Stimulated activated naive CD8-positive, alpha-beta T cell treated with anti-CD3 and anti-CD28 coated beads, Interleukin-15, amount 100 ng/mL, for 72 hours (primary cell): ENCODE measurements at places on chromosomes 11 and 22.

- no peak for DNase-seq
Observed at GRCh38 chr11:28833169-28833568, 725.0 kb downstream of the METTL15 start.

- DNase-seq, result no peak
Observed at GRCh38 chr11:12922418-12922817, 86.7 kb upstream of the RASSF10 start.

DNA sequence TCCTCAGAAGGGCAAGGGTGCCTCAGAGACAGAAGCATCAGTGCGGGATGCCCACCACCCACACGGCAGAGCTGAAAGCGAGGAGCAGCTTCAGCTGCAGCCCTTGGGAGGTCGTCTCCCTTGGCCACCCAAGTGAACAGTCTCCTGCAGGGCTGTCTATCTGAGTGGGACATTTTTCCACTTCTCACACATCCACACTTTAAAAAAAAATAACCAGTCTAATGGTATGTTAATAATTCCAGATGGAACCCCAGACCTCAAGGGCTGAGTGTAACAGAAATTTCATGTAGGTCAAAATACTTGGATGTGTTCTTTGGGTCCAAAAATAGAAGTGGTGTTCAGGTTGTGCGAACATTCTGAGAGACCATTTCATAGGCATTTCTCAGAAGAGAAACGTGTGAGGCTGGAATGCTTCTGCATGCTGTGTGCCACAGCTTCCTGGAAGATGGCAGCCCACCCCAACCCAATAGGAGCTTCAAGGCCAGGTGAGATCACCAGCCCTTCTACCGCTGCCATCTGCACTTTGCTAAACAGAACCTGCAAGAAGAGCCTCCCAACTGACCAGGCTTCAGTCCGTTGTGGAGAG is 623.2 kb downstream of the OPCML start:
- no peak for DNase-seq

DNA sequence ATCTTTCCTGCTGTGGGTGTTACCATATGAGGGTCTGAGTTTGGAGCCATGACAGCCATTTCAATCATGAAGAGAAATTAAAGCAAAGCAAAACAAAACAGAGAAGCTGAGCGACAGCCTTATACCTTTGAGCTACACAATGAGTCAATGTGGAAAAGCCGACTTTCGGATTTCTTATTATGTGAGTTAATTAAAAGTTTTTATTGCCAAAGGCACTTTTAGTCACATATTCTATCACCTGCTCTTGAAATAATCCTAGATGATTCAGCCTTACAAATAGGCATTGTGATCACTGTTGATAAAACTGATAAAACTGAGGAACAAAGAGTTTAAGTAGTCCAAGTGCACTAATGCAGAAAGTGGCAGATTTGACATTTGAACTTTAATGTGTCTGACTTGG is 381.9 kb upstream of the TENM4 start:
- no peak for DNase-seq

DNA sequence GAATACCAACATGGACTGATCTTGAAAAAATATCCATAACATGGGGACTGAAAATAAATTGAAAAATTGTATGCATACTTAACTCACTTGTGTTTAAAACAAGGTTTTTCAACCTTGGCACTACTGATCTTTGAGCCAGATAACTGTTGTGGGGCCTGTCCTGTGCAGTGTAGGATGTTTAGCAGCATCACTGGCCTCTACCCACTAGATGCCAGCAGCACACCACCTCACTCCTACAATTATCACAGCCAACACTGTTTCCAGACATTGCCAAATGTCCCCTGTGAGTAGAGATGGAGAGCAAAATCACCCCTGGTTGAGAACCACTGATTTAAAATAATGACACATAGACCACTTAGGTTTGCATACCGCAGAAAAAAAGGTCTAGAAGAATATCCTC is 45.0 kb upstream of the SLC1A2 start:
- no peak for DNase-seq

DNA sequence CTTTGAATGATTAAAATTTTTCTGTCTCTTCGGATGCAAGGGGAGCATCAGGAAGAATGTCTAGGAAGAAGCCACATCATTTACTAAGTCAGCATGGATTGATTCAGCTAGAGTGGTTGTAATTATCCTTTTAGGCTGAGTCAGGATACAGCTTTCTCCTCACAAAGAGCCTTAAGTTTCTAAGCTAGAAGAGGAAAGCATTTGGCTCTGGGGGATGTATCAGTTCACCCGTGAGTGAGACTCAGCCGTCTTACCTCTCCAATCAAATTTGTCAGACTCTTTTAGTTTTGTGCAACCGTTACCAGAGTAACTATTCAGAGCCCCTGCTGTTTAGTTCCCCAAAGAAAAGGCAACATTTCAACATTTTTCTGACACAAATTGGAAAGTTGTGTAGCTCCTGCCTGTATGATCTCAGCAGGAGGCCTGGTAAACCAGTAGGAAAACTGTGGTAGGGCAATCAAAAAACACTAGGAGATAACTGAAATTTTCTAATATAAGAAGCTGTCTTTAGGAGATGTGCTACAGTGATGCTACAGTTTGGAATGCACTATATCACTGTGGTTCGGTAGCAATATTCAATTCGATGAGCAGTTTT is 432.4 kb upstream of the LUZP2 start:
- no peak for DNase-seq

DNA sequence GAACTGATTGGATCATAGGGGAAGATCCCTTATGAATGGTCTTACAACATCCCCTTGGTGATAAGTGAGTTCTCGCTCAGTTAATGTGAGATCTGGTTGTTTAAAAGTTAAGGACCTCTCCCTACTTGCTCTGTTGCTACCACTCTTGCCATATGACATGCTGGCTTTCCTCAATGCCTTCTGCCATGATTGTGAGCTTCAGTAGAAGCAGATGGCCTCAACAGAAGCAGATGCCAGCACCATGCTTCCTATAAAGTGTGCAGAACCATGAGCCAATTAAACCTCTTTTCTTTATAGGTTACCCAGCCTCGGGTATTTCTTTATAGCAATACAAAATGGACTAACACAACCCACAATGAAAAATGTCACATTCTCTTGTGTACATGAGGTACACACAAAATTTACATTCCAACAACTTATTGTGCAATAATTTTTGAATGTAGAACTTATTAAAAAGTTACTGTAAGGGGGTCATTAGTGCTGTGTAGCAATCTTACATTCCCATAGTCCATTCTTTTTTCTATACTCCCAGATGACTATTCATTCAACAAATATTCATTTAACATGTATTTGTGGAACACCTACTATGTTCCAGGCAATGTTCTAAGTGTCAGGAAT is 10.3 kb downstream of the CYP2R1 start:
- DNase-seq, result no peak

GRCh38 chr11:36146437-36146836 is 142.8 kb downstream of the COMMD9 start:
- no peak for DNase-seq

DNA sequence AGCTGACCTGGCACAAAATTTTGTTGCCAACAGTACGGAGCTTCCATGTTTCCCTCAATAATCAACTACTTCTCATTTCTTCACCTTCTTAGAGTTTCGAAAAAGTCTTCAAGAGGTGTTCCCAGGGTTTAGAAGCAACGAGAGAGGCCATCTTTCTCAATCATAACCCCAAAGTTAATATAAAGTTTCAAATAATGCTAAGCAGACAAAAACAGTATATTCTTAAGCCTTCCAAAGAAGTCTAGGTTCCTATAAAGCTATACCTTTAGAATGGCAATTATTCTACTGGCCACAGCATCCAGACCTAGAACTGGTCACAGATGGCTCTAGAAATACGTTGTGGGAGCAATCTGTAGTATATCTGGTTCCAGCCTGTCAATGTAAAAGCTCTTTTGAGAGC is 16.9 kb downstream of the DDX6 start:
- no peak for DNase-seq

DNA sequence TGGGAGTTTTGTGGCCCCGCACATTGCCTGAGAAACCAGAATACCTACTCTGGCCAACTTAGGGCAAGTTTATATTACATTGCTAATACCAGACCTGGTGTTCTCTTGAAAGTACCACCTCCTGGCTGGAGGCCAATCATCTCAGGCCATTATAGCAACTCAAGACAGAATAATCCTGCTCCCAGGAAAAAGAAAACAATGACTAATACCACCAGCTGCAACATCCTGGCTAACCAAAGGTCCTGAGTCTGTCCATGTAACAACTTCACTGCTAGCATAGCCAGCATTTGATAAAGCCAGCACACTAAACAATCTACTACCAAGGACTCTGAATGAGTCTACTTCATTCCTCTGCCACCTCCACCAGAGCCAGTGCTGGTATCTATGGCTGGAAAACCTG is 1298.7 kb upstream of the CNTN5 start:
- no peak for DNase-seq

- DNase-seq, result no peak
Observed at GRCh38 chr22:40627612-40628011, 8.9 kb downstream of the MRTFA start.

DNA sequence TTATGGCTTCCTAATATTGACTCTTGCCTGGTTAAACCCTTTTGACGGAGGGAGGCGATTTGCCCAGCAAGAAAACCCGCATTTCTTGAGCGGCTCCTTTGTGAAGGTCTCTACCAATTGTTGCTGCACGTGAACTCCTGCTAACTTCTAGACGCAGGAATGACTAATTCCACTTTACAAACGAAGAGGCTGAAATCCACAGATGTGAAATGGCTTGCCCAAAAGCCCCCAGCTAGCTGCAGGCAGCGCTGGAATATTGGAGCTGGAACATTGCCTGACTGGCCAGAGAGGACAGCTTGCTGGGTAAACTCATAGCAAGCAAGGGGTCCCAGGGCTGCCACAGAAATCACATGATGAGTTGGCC is 542 bp downstream of the GCAT start:
- no peak for DNase-seq

DNA sequence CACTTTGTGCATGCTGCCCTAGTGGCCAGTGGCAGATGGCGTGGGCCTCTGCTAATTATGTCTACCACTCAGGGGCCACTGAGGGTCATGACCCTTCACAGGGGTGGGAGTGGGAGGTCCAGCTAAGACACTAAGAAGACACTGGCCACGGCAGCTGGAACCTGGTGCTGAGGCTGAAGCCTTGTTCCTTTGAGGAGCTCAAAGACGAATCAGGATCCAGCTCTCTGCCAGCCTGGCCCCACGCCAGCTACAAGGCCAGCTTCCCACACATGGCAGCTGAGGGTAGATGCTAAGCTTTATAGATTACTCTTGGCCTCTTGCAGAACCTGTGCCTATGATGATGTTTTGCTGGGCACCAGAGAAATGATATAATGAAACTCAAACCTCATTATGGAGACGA is 226.3 kb downstream of the DSCAML1 start:
- no peak for DNase-seq

GRCh38 chr22:32631507-32632255 is 157.1 kb downstream of the FBXO7 start:
- no peak for DNase-seq

GRCh38 chr11:105282658-105283057 is 143.1 kb upstream of the CARD18 start:
- no peak for DNase-seq

DNA sequence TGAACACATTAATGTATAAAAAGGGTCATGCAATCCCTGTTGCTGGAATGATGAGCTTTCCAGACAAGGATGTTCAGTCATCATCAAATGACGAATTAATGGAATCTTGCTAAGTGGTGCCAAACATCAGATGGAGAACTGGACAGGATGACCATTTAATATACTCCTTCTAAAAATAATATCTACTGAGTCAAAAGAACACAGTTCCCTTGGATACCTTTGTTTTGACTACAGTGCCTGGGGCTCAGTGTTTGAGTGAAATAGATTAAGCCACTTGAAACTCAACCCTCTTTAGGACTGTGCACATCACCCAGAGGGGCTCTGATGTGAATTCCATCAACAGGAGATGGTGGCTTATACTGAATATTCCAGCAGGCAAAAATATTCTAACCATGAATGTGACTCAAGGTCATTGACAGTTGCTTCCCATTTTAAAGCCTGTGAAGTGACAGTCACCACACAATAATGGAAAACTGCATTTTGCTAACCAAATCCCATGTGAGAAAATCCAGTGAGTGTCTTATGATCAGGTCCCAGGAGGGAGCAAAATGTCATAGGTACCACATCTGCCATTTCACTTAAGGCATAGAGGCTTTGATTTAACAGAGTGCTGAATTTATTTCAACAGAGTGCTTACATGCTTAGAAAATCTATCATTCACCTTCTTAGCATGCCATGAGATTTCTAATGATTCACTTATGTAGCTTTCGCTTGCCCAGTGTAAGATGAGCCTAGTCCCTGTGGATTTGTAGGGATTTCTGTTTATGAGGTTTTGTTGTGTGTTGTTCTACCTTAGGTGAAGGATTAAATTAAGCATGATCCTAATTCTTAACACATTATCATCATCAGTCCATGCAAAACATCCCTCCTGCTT is 41.3 kb upstream of the SLN start:
- DNase-seq, result no peak

GRCh38 chr11:70710601-70711000 is 312.3 kb downstream of the CTTN start:
- no peak for DNase-seq

- DNase-seq, result no peak
Observed at GRCh38 chr22:16866167-16866566, 41.0 kb upstream of the XKR3 start.

DNA sequence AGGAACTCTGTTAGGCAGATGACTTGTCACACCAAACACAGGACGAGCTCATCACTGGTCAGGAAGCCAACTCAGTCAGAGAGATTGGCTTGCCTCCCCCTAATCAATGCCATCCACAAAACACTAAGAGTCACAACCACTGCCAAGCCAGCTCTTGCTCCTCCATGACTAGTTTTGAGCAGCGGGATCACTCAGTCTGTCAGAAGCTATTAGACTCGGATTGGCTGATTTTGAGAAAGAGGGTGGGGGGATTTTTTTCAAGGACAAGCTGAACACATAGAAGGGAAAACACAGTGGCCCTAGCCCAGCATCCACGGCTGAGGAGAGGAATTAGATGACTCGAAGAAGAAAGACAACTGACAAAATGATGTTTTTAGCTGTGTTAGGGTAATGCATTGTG is 55.9 kb downstream of the SEZ6L start:
- DNase-seq, result no peak

DNA sequence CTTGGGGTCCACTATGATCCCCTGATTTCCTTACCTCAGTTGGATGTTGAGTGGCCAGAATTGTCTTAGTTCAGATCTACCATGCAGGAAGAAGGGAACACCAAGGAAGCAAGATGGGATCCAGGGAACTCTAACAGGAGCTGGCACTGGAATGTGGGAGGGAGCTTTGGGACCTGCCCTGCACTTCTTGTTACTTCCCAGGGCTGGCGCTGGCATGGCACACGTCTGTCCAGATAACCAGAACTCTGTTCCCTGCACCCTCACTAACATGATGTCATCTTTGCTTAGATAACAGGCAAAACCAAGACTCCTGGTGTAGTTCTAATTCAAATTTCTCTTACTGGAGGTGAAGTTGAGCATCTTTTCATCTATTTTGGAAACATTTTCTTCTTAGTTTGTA is 550.0 kb downstream of the MN1 start:
- no peak for DNase-seq
